ENCODE measurements at places on chromosomes 2 and 18. TPM values are rescaled to one million over a fixed set of nuclear protein-coding genes. Genes with fewer than 3 reads are reported as not detected.

Gene SCYGR1
- not detected for total RNA-seq

Gene CNGA3
- total RNA-seq, result 0.09 TPM

Gene PLGLB1
- total RNA-seq, result 0.66 TPM

Gene KATNAL2
- total RNA-seq, result 2.6 TPM

Gene IL1RL2
- total RNA-seq, result not detected

Gene FBXO41
- total RNA-seq, result 4.4 TPM

Gene WDR35
- total RNA-seq, result 15.0 TPM
